Panc1 (cell line): ENCODE measurements at places on chromosomes 12 and 14.

DNA sequence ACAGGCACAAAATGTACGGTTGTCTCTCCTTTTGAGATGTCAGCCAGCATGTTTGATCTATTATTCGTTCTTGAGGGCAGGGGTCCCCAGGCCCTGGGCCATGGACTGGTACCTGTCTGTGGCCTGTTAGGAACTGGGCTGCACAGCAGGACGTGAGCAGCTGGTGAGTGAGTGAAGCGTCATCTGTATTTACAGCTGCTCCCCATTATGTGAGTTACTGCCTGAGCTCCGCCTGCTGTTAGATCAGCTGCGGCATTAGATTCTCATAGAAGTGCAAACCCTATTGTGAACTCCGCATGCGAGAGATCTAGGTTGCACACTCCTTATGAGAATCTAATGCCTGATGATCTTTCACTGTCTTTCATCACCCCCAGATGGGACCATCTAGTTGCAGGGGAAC is 41.4 kb upstream of the SCN8A start:
- DNase-seq = no peak

- no peak for DNase-seq
Observed at GRCh38 chr14:32607399-32607798, 278.3 kb downstream of the AKAP6 start.

DNA sequence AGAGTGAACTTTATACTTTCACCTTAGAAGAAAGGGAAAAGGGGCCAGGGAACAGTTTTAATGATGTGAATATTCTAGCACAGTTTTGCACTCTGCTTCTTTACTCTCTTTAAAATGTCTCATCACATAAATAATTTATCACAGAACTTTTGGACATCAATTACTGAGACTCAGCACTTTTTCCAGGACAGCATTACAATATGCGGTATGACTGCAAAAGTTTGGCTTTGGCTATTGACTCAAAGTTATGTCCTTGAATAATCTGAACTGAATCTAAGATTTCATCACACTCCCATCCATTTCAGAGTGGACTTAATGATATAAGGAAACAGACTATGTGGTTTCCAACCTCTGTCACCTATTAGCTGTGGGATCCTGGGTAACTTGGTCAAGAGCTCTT is 11.7 kb downstream of the CCER1 start:
- DNase-seq = no peak

- DNase-seq = no peak
Observed at GRCh38 chr14:74941676-74942097, 13.7 kb downstream of the PGF start.

- no peak for DNase-seq
Observed at GRCh38 chr12:31896514-31897039, 62.6 kb upstream of the RESF1 start.

- DNase-seq = no peak
Observed at GRCh38 chr12:130461447-130461815, 123.7 kb downstream of the PIWIL1 start.

GRCh38 chr14:33184587-33184986 is 245.9 kb downstream of the NPAS3 start:
- no peak for DNase-seq

DNA sequence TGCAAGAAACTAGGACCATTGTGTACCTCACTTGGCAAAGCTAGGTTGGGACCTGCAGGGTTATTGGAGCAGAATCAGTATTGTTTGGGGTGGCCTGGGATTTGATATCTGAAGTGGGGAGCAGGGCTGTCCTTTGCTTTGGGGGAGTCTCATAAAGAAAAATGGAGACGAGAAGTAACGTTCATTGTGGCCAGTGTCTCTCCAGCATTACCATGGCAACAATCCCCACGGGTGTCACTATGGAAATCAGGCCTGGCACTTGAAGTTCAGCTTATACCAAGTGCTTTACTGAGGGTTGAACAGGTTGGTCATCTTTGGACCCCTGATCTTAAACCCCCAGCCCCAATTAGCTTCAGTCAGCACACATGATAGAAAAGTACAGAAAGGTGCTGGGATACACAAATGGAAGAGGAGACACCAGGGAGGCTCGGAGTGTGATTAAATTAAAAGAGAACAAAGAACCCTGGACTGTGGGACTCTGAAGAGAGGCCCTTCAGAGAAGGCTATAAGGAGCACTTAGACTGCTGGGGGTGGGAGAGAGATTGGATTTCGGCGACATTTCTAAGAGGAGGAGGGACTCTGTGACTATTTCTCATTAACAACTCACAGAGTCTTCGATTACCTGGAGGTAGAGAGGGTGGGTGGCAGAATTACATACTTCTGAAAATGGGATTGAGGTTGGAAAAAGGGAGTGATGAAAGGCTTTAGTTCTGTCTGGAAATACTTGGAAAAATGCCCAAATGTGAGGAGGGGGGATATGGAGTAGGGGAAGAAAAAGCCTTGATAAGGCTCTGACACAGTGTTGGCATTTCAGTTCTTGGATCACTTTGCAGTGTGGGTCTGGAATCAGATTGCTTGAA is 3.7 kb downstream of the KIF5A start:
- DNase-seq = no peak

- DNase-seq = no peak
Observed at GRCh38 chr14:105212541-105213300, 31.6 kb upstream of the NUDT14 start.
